ENCODE measurements at places on chromosomes 16 and 17.

DNA sequence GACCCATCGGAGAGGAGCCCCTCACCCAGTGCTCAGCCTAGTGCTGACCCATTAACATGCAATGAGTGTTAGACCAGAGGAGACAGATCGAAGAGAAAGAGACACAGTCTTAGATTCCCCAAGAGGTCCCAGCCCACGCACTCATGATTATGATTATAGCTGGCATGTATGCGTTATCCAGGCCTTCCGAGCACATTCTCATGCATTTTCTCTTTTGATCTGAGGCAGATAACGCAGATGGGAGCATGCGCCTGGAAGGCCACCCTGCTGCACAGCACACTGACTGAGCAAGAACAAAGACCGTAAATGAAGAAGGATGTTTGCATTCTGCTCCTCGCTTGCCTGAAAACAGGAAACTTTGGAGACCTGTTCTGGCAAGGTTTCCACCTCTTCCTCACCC is 232.7 kb downstream of the SOX9 start:
- no peak for DNase-seq

GRCh38 chr17:64146418-64147109 is 16.6 kb upstream of the ERN1 start:
- DNase-seq: peak; percentile 78

DNA sequence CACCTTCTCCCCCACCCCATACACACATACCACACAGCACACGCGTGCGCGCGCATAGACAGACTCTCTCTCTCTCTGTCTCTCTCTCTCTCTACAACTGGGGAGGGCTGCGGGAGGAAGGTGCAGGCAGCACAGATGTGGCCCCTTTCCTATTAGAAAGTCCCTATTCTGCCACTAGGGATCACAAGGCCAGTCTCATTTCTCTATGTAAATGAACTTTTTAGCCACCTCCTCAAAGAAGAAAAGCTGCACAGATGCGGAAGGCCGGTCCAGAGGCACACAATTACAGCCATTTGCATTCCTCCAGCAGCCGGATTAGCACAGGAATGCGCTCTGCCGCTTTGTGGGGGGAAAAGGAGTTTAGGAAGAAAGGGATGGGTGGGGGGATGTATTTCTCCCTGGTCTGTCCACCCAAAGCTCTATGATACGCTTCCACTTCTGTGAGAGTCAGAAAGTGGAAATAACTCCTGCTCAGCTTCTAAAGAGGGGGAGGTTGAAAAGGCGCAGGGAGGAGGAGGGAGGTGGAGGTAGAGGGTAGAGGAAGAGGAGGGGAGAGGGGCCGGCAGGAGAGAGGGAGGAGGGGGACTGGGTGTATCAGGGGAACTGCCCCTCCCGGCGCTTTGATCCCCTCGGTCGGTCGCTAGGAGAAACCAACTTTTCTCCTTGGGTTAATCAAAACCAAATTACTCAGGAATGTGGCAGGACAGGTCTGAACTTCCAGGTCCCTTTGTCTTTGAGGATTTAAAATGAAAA is 11.7 kb downstream of the ZFHX3 start:
- no peak for DNase-seq

DNA sequence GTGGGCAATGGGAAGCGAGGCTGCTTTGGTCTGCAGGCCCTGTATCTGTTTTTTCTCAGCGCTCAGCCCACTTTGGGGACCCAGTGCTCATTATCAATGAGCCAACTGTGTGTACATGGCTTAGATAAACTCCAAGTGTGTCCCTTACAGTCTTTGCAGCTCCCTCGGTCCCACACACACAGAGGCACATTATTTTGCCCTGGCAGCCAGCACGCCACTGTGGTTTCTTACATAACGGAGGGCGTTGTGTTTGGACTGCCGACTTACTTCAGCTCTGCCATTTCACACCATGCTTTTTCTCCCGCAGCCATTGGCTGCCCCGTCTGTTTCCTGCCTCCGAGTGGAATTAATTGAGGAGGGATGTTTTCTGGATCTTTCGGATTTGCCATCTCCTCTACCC is 56.5 kb upstream of the CLEC18A start:
- peak; percentile 48 for DNase-seq

- no peak for DNase-seq
Measured at GRCh38 chr17:81664051-81664470, 2.3 kb downstream of the OXLD1 start.

GRCh38 chr17:50312308-50312707 is 33.6 kb upstream of the XYLT2 start:
- no peak for DNase-seq

- DNase-seq: no peak
Measured at GRCh38 chr16:31561426-31562233, 33.9 kb downstream of the AHSP start.

- DNase-seq: no peak
Measured at GRCh38 chr17:21186399-21187187, 27.4 kb downstream of the TMEM11 start.

DNA sequence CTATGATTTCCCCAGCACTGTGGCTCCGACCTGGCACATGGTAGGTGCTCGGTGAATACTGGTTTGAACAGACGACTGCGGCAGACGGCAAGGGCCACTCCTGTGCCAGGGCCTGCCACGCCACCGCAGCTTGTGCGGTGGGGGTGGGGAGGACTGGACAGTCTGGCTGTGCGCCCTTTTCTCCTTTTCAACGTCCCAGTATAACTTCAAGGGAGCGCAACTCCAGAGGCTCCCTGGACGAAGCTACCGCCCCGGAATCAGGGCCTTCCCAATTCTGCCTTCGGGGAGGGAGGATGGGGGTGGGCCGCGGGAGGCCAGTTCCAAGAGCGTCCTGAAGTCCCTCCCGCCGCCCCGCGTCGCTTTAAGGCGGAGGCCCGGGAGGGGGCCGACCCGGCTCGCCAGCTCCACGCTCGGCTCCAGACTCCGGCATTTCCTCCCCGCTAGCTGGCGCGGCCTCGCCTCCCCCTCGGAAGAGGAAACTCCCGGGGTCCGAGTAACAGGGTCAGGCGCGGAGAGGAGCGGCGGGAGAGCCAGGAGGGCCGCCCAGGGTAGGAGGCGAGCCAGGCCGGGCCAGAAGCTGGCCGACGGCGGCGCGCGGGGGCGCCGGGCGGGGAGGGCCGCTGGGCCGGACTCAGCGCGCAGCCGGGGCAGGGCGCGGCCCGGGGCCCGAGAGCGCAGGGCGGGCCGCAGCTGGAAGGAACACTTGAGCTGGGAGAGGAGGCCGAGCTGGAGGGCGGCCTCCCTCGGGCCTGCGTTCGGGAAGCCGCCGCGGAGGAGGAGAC is at the start of gene ITPRIPL2:
TSS of gene ITPRIPL2 (plus strand) at position 388 of the 782 bp plus-strand sequence. CDS start 498 bp downstream, outside the sequence.
- peak; percentile 97 for DNase-seq

DNA sequence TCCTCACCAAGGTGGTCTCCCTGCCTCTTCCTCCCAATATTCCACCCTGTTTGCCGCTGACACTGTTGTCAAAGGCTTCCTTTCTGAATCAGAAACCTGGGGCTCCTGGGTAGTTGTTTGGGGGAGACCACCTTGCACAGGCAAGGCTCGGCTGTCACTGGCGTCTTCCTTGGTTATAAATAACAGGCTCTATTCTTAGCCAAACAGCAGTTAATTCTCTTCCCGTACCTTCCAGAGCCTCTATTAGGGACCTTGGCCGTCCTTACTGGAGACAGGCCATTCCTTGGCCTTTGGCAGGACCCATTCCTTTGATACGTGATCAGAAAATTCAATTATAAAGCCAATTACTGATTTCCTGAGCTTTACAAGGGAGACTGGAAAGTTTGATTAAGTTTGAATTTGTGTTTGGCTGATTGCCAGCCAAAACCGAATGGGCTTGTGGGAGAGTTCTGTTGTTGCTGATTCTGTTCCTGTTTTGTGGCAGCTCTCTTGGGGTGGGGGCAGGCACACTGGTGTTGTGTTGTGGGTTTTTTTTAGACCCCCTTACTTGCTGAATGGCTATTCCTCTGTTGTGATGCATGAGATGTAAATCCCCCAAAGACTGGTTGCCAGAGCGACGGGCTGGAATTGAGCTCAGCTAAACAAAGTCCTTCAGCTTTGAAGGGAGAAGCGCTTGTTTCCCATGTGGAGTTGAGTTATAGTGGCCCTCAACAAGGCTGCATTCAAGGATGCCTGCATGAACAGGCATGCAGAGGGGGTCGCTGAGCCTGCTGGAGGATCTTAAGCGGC is 104.6 kb downstream of the GNAO1 start:
- DNase-seq: no peak

- no peak for DNase-seq
Measured at GRCh38 chr17:75838410-75838809, 5.8 kb downstream of the UNC13D start.

DNA sequence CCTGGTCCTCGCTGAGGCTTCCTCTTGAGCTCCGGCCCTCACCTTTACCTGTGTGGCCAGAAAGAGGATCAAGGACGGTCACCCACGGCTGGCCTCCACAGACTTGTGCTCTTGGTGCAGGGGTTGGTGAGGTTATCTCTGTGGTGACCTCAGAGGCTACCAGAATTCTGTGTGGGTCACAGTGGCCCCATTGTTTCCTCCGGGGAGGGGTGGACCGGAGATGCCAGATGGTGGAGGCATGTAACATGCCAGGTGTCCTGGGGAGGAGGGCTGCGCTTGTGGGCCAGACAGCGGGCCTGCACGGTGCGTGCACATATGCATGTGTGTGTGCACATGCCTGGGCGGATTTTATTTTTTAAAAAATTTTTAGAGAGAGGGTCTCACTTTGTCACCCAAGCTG is 6.3 kb downstream of the SGCA start:
- no peak for DNase-seq

DNA sequence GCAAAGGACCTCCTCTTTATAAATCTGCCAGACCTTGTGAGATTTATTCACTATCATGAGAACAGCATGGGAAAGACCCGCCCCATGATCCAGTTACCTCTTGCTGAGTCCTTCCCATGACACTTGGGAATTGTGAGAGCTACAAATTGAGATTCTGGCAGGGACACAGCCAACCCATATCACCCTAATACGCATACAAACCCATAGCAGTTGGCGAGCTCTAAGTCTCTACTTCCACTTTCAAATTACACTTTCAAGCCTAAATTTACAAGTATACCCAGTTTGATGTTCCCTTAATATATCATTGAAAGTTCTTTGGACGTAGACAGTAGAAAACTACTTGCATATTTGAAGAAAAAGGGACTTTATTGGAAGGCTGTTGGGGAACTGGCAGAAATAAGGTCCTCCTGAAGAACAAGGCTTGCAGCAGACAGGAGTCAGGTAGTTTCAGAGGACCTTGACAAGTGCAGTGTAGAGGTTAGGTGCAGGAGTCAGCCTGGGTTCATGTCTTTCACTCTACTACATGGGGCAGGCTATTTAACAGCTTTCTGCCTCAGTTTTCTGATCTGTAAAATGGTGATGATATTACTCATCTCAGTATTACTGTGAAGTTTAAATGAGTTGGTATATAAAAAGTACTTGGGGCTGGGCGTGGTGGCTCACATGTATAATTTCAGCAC is 107.9 kb upstream of the EEF2KMT start:
- DNase-seq: no peak

- DNase-seq: no peak
Measured at GRCh38 chr17:21352221-21352980, 23.8 kb upstream of the KCNJ12 start.

DNA sequence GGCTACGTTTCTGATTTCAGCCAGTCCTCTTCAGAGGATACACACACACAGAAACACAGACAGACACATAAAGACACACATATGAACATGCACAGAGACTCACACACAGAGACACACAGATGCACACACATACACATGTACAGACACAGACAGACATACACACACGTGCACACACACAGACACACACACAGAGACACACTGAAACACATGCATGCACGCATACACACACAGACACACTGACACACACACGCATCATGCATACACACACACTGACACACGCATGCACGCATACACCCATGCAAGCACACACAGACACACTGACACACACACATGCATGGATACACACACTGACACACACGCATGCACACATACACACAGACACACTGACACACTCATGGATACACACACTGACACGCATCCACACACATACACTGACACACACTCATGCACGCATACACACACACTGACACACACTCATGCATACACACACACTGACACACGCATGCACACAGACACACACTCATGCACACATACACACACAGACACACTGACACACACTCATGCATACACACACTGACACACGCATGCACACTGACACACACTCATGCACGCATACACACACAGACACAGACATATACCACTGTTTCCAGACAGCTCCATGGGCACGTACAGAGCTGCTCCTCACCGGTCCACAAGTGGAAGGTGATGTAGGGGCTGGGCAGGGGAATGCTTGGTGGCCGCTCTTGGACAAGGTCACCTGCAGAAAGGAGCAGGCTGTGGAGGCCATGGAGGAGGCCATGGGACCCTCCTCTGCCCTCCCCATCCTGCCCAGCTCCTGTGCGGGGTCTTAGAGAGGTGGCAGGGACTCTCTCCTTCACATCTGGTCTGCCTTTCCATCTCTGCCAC is 30.1 kb upstream of the MFSD6L start:
- DNase-seq: no peak

DNA sequence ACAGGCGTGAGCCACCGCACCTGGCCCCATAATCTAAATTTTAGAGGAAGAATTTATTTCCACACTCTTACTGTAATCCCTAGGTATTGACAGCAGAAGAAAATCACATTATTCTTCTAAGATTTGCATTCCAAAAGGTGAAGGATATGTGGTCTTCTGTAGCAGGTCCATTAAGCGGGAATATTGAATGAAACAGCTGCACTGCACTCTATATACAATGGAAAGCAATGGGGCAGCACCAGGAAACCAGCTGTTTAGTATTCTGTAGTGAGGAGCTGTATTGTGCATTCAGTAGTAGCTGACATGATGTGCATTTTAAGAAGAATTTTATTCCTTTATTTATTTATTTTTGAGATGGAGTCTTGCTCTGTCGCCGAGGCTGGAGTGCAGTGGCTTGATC is 49.6 kb downstream of the PSMD12 start:
- DNase-seq: no peak

- DNase-seq: no peak
Measured at GRCh38 chr16:68786685-68787418, 49.8 kb downstream of the CDH1 start.

DNA sequence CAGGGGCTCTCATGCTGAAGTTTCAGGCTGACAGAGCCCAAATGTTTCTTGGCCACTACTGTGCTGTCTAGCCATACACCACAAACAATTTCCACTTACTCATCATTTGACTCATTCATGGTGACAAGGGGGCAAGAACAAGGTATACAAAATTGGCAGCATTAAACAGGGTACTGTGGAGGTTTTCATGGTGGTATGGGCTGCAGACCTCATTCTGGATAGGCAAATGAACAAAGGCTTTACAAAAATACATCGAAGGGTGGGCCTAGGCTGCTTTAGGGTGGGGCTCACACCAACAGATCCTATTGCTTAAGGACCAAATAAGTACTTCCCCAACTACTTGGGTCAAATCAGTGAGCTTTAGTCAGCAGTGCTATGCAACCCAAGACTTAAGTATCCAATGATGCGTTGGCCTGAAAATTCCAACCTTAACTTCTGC is 53.0 kb downstream of the N4BP1 start:
- DNase-seq: peak; percentile 83

GRCh38 chr16:3194792-3195191 is 6.8 kb downstream of the OR1F1 start:
- DNase-seq: no peak

- DNase-seq: no peak
Measured at GRCh38 chr17:18256776-18257175, 1.8 kb downstream of the FLII start.
